Pancreas (tissue), 10 donors: ENCODE measurements at places on chromosomes 2 and 18.
A peak's percentile ranks its signal among the peaks of the same experiment; 100 is the strongest.

GRCh38 chr2:126700677-126701076, 44.7 kb downstream of the GYPC start:
- no peak for DNase-seq

DNA sequence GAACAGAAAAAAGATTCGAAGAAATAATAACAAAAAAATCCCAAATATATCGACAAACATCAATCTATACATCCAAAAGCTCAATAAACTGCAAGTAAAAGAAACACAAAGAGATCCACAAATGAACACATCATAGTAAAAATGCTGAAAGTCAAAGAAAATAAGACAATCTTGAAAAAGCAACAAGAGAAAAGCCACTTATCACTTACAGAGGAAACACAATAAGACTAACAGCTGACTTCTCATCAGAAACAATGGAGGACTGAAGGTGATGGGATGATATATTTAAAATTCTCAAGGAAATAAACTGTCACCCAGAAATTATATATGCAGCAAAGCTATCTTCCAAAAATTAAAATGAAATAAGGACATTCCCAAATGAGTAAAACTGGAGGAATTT, 140.3 kb downstream of the NDUFA10 start:
- no peak for DNase-seq

- DNase-seq = no peak
Measured at GRCh38 chr18:56992777-56993176, 154.1 kb upstream of the BOD1L2 start.

GRCh38 chr18:3037423-3037915, 24.5 kb upstream of the LPIN2 start:
- no peak for DNase-seq

- DNase-seq = no peak
Measured at GRCh38 chr2:17847236-17847635, 31.0 kb downstream of the MSGN1 start.

- DNase-seq = no peak
Measured at GRCh38 chr2:190443778-190444481, 35.8 kb downstream of the MFSD6 start.

- no peak for DNase-seq
Measured at GRCh38 chr18:62839874-62840713, 124.8 kb downstream of the PHLPP1 start.

DNA sequence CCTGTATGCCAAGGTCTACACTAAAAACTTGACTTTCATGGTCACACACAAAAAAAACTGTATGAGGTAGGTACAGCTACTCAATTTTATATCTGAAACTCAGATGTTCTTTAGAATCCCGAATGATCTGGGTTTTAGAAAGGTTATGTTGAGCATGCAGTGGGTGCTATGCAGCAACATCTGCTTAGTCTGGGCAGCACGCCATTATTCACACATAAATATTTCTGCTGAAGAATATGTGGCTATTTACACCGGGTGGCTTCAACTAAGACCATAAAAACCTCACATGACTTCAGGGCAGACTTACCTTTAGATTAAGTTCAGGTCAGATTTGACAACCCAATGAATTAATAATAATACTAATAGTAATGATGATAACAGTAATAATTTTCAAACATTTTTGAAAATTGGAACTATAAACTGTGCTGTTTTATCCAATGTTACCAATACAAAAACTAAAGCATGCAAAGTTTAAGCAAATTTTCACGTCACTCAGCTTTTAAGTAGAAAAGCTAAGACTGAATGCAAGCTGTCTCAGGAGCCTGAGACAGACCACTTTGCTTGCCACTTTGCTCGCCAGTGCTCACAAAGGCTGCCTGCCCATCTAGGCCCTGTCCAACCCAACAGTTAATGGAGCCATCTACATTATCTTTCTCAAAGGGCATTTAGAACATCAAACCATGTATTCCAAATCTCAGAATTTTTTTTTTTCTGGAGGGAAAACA, 292.0 kb downstream of the CNTNAP5 start:
- DNase-seq = no peak

- DNase-seq = no peak
Measured at GRCh38 chr2:120203251-120204021, 19.8 kb downstream of the TMEM185B start.

DNA sequence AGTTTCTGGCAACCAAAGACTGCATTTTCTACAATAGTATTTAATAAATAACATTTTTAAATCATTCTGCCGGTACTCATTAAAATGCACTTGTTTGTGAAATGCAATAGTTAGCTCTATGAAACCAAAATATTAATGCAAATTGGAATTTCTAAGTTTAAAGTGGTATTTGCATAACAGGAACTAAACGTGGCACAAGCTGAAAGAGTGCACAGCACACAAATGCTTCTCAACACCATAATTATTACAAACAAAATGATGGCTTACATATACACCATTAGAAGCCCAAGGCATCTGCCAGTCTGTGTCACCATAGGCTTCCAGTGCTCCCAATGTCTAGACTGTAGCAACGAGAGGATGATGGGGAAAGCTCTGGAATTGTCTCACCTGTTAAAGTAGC, 280.5 kb downstream of the TCF4 start:
- no peak for DNase-seq

GRCh38 chr2:10501980-10502802, 54.1 kb upstream of the ODC1 start:
- no peak for DNase-seq

DNA sequence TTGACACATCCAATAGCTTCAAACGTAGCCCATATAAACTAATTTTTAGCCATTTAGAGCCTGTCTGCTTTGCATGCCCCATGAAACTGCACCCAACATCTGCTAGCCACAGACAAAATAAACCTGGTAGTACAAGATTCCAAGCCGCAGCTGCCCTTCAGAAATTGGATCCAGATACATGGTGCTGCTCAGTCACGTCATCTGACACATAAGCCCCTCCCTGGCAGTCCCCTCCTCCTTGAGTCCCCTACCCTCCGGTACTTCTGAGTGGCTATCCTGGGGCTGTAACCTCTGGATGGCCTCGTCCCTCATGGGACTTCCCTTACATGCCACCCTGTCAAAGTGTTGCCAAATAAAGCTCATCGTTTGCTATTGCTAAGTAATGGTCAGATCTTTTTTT, 33.8 kb downstream of the PROC start:
- DNase-seq = no peak

DNA sequence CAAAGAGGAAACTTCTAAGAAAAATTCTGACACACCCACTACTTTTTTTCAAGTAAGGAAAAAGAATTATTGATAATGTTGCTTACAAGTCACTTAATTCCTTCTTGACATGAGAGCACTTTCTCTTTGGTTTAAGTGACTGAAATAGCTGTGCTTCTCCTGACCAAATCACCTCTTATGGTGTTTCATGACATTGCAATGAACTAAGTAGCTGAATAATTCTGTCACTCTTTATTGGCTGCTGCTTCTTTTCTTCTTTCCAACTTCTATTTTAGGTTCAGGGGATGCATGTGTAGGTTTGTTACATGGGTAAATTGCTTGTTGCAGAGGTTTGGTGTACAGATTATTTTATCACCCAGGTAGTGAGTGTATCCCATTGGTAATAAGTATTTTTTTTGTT, 447.6 kb upstream of the NETO1 start:
- DNase-seq = no peak

GRCh38 chr2:104855221-104856085, 1.5 kb downstream of the POU3F3 start:
- DNase-seq = no peak

DNA sequence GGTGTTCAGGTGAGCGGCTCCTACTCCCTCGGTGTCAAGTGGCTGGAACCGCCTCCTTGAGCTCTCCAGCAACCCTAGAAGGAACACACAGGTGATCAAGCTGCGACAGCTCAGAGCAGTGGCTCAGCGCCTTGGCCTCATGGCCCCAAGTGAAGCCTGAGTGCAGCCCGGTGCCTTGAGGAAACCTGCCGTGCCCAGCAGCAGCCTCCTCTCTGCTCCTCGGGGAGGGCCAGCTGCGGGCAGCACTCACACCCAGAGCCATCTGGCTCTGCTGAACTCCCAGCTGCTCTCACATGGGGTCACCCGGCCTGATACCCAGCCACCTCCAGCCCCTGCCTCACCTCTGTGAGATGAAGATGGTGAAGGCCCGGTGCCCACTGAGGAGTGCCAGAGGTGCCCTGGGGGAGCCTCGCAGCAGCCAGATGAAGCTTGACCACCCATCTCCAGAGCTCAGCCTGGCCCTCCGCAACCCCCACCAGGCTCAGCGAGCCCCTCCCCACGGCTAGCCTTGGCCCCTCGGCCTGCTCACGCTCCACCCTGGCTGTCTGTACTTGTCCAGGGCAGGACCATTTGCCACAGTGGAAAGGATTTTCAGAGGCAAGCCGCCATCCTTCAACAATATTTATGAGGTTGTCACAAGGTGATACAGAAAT, 70.6 kb upstream of the RAB6C start:
- DNase-seq = peak; percentile 44

- DNase-seq = peak; percentile 25
Measured at GRCh38 chr18:63823516-63824219, 48.5 kb downstream of the SERPINB7 start.

DNA sequence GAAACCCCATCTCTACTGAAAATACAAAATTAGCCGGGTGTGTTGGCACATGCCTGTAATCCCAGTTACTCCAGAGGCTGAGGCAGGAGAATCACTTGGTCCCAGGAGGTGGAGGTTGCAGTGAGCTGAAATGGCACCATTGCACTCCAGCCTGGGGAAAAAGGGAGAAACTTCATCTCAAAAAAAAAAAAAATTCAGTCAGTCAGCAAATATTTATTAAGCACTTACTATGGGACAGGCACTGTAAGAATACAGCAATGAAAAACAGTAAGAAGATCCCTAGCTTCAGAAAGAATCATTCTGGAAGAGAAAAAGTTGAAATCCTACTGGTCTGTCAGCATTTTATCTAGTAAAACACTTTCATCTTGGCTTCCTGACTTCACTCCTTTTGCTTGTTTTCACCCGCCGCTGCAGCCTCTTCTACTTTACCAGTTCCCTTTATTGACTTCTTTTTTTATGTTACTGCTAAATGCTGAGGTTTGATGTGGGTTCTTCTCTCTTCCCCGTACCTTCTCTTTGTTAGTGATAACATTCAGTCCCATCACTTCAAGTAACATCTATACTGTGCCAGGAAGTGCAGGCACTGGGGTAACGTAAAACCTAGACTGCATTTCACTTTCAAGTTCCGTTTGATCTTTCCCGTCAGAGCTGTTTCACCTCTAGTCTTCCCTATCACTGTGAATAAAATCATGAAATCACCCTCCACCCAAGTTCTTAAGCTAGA, 10.8 kb upstream of the TAF4B start:
- no peak for DNase-seq

- DNase-seq = no peak
Measured at GRCh38 chr2:48313036-48313877, 216.7 kb upstream of the STON1 start.

- no peak for DNase-seq
Measured at GRCh38 chr18:37188016-37188791, 359.3 kb downstream of the KIAA1328 start.

- DNase-seq = no peak
Measured at GRCh38 chr2:70725505-70725904, 42.5 kb downstream of the ADD2 start.

- DNase-seq = no peak
Measured at GRCh38 chr2:236176417-236176816, 8.2 kb upstream of the GBX2 start.

DNA sequence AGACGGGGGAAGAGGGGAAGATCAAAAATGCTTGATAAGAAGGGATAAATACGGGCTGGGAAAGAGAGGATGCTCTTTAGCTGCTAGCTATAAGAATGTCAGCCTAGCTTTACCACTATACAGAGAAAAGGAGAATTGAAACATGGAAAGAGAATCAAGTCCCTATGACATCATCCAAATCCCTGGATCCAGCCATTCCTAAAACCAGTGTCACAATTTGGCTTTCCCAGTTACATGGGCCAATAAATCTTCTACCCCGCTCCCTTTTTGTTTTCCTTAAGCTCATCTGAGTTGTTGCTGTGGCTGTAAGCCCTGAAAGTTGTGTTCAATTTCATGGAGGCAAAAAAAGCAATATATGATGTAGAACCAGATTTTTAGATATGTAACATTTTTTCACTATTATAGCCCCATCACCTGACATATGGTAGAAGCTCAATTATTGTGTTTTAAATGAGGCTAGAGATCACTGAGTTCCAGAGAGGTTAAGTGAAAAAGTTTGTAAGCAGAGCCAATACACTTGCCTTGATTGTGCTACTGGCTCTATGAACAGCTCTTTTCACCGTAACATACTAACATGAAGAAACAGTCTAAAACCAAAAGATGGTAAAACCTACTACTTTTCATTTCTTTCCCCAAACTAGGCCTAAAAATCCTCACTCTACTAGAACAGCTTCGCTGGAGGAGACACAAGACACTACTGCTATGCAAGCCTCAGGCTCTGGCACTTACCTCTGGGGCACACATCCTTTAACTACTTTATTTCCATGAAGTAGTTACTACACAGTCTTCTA, 4.3 kb downstream of the HNRNPLL start:
- DNase-seq = no peak

- DNase-seq = no peak
Measured at GRCh38 chr2:133760376-133760775, 192.1 kb upstream of the NCKAP5 start.

DNA sequence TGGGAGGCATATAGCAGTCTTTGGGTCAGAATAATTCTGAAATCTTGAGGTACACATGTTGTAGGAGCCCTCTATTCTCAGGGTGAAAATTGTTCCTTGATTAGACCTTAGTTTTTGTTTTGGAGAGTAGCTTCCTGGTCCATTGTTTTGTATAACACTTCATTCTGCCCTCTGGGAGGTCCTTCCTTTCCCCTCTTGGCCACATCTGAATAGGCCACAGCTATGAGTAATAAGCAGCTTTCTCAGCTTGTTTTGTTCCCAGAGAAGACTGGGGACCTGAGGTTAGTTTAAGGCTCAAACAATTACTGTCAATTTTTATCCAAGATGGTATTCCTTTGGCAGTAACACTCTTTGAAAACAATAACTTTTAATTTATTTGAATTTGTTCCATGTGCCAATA, 72.6 kb upstream of the NOL4 start:
- DNase-seq = no peak

GRCh38 chr2:53802617-53803151, 15.8 kb downstream of the ERLEC1 start:
- DNase-seq = no peak

DNA sequence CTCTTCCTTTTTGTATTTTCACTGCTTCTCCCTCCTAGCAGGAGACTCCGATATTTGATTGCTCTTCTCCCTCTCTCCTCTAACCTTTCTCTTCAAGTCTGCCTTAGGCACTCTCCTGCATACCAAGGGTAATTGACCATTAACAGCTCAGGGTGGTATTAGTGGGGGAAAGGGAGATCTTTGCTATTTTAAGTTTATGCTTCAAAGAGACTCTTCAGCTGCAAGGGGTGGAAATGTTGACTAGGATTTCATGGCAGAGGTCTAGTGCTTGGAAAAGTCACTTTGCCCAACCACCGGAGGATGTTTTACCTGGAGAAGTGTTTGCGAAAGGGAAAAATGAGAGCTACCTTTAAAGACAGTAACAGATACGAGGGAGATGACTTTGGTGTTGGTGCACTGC, 453.7 kb downstream of the SLC4A3 start:
- no peak for DNase-seq

GRCh38 chr2:10027660-10028330, 15.6 kb upstream of the KLF11 start:
- DNase-seq = no peak
